Peyer's patch (tissue), 4 donors: ENCODE measurements at places on chromosomes 4 and X. TPM values are rescaled to one million over a fixed set of nuclear protein-coding genes. Genes with fewer than 3 reads are reported as not detected.
A peak's percentile ranks its signal among the peaks of the same experiment; 100 is the strongest.

- no peaks in the 10 kb centered on the region for H3K4me1 ChIP-seq
- no peak overlapping the region for H3K4me3 ChIP-seq
- DNase-seq: no peak
- no peaks in the 10 kb centered on the region for H3K36me3 ChIP-seq
These were observed 71.8 kb downstream of the SUPT20HL2 start for GRCh38 chrX:24241822-24242648.

DNA sequence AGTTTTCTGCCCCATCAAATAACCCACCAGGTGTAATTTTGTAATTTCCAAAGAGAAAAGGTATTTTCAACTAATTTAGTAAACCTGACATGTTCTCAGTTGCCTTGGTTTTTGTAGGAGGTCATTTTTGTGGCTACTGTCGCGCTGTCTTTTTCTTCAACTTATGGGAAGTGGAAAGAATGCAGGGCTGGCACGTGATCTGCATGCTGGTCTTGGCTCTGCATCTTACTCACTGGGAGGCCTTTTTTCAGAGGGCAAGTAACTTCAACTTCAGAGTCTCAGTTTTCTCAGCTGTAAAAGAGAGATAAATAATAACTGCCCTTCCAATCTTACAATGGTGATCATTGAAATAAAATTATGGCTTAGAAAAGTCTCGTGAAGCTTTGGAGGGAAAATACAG lies 109.9 kb upstream of the SMIM10 start:
- no peaks in the 10 kb centered on the region for H3K36me3 ChIP-seq
- H3K27me3 ChIP-seq: no peaks in the 10 kb centered on the region
- H3K27ac ChIP-seq: no peak overlapping the region
- no peak overlapping the region for H3K4me3 ChIP-seq
- no peaks in the 10 kb centered on the region for H3K4me1 ChIP-seq

DNA sequence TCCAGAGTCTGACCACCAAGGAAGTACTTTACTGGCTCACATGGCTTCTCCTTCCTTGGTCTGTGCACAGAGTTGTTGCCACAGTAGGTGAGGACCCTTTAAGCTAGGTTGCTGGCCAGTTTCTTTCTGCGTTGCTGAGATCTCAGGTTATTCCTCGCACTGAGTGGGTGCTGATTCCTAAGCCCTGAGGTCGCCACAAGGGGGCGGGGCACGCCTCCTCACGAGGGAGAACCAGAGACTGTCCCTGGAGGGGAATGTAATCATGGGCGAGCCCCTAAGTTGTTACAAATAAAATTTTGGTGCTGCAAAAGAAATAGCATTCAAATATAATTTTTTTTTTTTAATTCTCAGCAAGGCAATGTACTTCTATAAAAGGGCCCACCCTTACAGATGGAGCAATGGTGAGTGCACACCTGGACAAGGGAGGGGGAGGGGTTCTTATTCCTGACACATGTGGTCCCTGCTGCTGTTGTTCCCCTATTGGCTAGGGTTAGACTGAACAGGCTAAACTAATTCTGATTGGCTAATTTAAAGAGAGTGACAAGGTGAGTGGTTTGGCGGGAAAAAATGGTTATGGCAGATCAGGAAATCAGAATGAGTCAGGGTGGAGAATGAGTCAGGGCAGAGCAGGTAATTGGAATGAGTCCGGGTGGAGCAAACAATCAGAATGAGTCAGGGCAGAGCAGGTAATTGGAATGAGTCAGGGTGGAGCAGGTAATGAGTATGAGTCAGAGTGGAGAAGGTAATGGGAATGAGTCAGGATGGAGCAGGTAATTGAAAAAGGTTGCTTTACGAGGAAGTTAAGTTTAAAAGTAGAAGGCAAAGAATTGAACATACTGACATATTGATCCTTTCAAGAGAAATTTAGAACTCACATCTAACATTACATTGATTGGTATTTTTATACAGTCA lies 107.5 kb downstream of the VSIG4 start:
- H3K4me3 ChIP-seq: no peak overlapping the region
- DNase-seq: no peak
- no peaks in the 10 kb centered on the region for H3K27me3 ChIP-seq

GRCh38 chrX:140163371-140164159 lies 198.2 kb upstream of the CXorf66 start:
- H3K27me3 ChIP-seq: no peaks in the 10 kb centered on the region
- H3K27ac ChIP-seq: no peak overlapping the region
- H3K4me1 ChIP-seq: no peaks in the 10 kb centered on the region
- H3K4me3 ChIP-seq: no peak overlapping the region
- DNase-seq: no peak

DNA sequence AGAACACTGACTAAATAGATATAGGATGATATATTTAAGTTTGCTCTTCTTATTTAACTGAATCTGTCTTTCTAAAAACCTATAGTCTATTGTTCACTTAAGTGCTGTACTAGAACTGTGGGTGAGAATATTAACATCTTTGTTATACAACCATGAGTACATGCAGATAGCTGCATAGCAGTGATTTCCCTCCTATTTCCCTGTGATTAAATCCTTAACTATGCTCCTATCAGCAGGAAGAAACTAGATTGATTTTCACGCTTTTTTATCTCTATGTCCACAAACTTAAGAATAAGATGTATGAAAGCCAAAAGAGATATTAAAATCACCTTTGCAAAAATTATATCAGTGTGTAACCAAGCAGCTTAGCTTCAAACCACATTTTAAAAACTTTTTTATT lies 11.3 kb upstream of the UGT2A3 start:
- H3K4me1 ChIP-seq: no peaks in the 10 kb centered on the region
- H3K4me3 ChIP-seq: no peak overlapping the region
- no peaks in the 10 kb centered on the region for H3K36me3 ChIP-seq
- H3K27me3 ChIP-seq: no peaks in the 10 kb centered on the region
- peak overlapping the region; percentile 63 for H3K27ac ChIP-seq
- no peak for DNase-seq

- peak overlapping the region; percentile 55 for H3K4me3 ChIP-seq
- H3K36me3 ChIP-seq: no peaks in the 10 kb centered on the region
- H3K4me1 ChIP-seq: no peaks in the 10 kb centered on the region
- DNase-seq: no peak
- peak overlapping the region; percentile 73 for H3K27ac ChIP-seq
- no peaks in the 10 kb centered on the region for H3K27me3 ChIP-seq
These were observed 620 bp downstream of the ITM2A start for GRCh38 chrX:79366556-79366872.

DNA sequence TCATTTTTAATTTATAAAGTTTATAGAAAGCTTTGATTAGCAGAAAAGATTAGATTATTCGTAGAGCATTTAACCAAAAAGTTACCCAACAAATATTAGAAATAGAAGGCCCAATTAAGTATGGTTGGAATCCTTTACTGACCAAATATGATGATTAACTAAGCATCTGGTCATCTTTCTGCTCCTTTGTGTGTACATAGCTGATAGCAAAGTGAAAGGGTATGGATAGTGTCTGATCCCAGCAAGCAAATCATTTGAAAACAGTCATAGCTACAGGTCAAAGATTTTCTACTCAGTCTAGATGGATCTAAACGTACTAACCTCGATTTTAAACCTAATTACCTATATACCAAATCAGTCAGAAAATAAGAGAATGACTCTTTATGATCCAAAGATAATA lies 7.3 kb upstream of the MAB21L2 start:
- no peaks in the 10 kb centered on the region for H3K36me3 ChIP-seq
- H3K27ac ChIP-seq: no peak overlapping the region
- H3K4me1 ChIP-seq: no peaks in the 10 kb centered on the region
- no peaks in the 10 kb centered on the region for H3K27me3 ChIP-seq

- H3K27me3 ChIP-seq: no peaks in the 10 kb centered on the region
- no peaks in the 10 kb centered on the region for H3K36me3 ChIP-seq
- no peaks in the 10 kb centered on the region for H3K4me1 ChIP-seq
- no peak for DNase-seq
- no peak overlapping the region for H3K27ac ChIP-seq
These were observed 545.7 kb upstream of the PABPC4L start for GRCh38 chr4:134747108-134747805.

DNA sequence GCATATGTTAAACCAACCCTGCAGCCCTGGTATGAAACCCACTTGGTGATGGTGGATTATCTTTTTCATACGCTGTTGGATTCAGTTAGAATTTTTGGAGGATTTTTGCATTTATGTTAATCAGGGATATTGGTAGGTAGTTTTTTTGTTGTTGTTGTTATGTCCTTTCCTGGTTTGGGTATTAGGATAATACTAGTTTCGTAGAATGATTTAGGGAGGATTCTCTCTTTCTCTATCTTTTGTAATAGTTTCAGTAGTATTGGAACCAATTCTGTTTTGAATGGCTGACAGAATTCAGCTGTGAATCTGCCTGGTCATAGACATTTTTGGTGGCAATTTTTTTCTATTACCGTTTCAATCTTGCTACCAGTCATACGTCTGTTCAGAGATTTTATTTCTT lies 305.4 kb downstream of the IDS start:
- H3K36me3 ChIP-seq: no peaks in the 10 kb centered on the region
- DNase-seq: no peak
- no peaks in the 10 kb centered on the region for H3K27me3 ChIP-seq
- no peaks in the 10 kb centered on the region for H3K4me1 ChIP-seq
- H3K4me3 ChIP-seq: no peak overlapping the region
- H3K27ac ChIP-seq: no peak overlapping the region

DNA sequence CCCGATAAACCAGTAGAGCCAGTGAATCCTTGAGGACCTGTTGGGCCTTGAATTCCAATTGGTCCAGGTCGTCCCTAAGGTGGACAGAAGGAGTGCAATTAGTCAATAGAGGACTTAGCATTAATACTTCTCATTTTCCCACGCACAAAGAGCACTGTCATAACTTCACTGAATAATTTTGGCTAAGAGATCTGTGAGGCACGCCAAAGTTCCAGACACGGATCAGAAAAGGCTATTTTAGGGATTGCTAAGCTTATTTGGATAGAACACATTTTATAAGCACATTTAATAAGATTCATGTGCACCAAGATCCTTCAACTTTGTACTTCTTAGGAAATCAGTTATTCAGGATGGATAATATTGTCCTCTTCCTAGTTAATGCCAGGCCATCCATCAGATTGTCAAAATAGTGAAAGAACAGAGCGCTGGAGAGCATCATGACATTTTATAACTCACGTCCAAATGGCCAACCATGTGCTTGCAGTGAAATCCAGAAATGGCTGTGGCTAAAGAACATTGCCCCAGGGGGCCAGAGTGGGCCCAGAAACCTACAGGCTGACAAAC lies 129.8 kb downstream of the ATG4A start:
- no peaks in the 10 kb centered on the region for H3K4me1 ChIP-seq
- no peak overlapping the region for H3K4me3 ChIP-seq
- no peak overlapping the region for H3K27ac ChIP-seq
- H3K36me3 ChIP-seq: no peaks in the 10 kb centered on the region

CCDC120 gene
- 39.1 TPM for total RNA-seq

GABRG1 gene
- not detected for total RNA-seq

GRPEL1 gene
- total RNA-seq: 35.4 TPM
